ENCODE measurements at places on chromosomes 3 and 15.

DNA sequence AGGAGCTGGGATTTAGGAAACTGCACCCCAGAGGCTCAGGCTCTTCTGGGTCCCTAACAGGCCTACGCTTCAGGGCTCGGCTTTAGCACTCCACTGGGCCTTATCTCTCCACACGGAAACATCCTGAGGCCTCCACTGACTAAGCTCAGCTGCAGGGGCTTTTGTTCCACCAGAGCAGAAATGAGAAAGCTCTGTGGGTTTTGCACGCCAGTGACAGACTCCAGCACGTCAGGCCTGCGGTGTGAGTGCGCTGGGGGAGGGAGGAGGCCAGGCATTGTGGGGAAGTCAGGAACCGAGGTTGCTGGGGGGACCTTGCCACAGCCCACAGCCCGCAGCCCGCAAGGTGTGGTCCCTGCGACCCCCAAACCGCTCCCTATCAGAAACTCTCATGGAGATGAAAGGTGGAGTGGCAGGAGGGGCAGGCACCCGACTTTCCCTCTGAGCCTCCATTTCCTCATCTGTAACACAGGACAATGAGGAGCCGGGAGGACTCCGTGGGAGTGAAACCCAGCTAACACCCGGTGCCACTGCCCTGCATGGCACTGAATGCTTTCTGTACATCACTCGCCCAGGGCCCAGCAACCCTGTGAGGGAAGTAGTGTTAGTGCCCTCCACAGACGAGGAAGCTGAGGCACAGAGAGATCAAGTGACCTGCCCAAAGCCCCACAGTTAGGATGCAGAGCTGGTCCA, 106.5 kb downstream of the TPRA1 start:
- no peak for DNase-seq

- DNase-seq = no peak
Measured at GRCh38 chr3:95923496-95924210, 890.7 kb upstream of the EPHA6 start.

GRCh38 chr15:75104804-75105557, 81.6 kb downstream of the PPCDC start:
- DNase-seq = no peak

DNA sequence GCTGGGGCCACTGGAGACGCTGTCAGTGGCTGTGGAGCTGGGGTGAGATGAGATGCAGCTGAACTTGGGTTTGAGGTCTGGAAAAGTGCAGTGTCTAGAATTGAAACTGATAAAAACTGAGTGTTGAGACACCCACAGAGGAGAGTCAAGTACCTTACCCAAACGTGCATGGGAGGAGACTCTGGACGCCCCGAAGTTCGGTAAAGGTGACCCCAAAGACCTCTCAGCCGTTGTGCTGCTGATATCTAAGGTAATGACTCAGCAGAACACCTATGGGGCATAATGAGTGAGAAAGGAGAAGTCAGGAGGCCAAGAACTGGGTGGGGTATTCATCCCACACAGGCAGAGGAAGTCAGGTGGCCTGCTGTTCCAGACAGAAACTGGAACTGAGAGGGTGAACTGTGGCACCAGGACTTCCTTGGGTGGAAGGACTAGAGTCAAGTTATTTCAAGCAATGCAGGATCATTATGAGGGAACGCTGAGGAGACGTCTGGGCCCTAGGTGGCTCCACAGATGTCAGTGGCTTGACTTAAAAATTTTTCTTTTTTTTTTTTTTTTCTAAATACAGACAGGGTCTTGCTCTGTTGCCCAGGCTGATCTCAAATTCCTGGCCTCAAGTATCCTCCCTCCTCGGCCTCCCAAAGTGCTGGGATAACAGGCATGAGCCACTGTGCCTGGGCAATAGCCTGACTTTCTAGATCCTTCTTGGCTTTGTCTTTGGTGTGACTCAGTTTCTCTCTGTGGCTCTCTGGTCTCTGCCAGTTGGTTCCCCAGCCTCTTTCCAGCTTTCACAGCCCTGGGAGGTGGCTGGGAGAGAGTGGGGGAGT, 67.6 kb upstream of the GCNT3 start:
- DNase-seq = no peak

DNA sequence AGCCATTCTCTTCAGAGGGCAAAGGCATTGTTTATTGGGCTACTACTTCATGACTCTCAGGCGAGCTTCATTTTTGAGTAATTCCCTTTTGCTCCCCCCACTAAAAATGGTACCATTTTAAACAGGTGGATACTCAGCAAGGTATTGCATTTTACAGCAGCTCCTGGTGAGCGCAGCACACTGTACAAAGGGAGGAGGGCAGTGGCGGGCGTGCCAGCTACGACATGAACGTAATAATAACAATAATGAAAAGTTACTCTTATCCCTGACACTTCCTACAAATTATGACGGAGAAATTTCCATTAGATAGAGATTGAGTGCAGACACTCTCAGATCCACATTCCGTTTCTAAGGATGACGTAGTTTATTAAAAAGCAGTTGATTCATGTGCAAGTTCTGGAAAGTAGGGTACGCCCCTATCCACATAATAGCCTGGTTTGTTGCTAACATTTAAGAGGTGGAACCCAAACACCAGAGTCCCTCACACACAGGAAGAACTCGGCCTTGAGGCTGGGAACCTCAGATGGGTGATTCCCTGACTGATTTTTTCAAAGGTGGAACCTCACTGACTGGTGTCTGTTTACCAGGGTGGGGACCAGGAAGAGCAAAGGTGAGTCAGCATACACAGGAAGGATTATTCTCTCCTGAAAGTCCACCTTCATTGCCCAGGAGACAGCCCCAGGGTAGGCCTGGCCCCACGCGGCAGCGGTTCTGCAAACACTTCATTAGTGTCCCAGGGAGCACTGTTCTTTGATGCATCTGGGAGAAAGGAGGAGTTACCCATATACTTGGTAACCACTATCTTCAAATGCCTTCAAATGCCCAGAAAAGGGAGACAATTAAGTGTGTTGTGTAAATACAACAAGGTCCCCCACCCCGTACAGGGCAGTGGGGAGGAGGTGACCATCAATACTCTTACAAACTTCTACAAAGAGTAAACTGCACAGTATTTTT, 69.9 kb downstream of the LDHAL6B start:
- DNase-seq = no peak

- no peak for DNase-seq
Measured at GRCh38 chr3:69094467-69095205, 9.9 kb downstream of the ARL6IP5 start.

GRCh38 chr15:95281470-95281869, 1049.0 kb upstream of the NR2F2 start:
- DNase-seq = no peak

- DNase-seq = no peak
Measured at GRCh38 chr3:177968891-177969290, 567.3 kb upstream of the KCNMB2 start.

DNA sequence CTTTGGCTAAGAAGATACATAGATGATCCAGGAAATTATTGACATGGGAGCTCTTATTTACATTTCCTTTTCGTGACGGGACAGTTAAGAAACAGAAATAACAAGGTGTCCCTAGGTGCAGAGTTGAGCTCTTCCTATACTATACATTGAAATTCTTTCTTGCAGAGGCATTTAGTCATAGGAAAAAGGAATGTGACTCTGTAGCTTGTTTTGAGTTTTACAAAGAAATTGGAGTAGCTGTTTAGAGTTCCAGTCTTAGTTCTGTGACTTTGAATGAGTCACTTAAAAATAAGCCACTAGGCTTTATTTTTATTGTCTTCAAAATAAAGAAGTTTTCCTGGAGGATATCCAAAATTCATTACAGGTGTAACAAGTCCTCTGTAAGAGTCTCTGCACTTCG, 723.5 kb upstream of the SGO1 start:
- no peak for DNase-seq

- no peak for DNase-seq
Measured at GRCh38 chr3:128573707-128574162, 76.9 kb downstream of the RPN1 start.

DNA sequence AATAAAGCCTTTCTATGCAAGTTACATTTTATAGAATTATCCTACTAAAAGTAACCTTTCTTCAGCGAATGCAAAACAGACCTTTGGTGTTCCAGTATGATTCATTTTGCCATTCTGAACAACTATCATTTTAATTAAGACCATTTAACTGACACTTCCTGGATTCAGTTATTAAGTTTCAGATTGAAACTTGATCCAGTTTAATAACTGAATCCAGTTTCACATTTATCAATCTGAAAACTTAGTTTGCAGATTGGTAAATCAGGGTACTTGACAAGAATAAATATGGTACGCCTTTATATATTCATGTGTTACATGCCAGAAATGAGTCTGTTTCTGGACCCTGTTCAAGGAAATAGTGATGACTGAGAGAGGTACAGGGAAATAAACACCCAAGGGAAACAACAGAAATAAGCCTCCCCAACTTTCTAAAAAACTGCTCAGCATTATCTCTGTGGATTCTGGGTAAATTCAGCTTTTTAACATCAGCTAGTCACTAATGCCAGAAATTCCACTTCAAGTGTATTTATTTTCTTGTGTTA, 23.3 kb upstream of the NFKBIZ start:
- DNase-seq = no peak

DNA sequence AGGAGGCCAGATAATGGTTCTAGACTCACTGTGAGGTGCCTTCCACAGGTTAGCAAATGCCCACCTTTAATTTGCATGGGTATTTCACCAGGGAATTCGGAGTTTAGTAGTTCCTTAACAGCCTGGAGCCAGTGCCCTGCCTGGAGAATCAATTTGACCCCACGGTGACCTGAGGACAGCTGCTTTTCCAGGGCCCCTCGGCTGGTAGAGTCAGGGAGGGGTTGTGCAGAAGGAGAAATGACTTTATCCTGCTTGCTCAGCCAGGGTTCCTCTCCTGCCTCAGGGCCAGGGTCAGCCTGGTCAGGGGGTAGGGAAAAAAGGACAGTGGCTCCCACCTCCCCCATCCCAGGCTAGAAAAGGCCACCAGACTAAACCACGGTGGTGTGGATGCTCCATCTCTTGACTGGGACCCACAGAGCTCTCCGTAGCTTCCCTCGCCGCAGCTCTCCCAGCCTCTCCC, 12.0 kb downstream of the DLL4 start:
- DNase-seq = no peak

Measured in chondrocyte (in vitro differentiated cells).